Dorsolateral prefrontal cortex (tissue), 122 donors: ENCODE measurements at places on chromosomes 3 and 15. TPM values are rescaled to one million over a fixed set of nuclear protein-coding genes. Genes with fewer than 3 reads are reported as not detected.

BSN gene
- total RNA-seq = 145 TPM

CACNA1D gene
- total RNA-seq = 82.3 TPM

ALDH1A2 gene
- total RNA-seq = 3.9 TPM

SI gene
- total RNA-seq = not detected

EFHB gene
- total RNA-seq = 1.7 TPM

DNA sequence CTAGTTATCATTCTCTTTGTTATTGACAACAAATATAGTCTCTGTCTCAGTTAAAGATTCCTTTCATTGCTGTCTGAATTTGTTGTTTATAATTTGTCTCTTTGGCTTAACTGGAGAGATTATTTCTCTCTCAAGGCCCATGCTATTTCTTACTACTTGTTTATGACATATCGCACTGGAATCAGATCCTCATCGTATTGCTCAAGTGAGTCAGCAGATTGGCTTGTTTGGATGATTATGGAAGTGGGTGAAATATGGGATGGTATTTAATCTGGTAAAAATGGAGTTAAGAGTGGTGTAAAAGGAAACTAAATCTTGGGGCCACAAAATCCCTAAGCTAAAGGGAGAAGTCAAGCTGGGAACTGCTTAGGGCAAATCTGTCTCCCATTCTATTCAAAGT is 613.1 kb downstream of the SI start:
- DNase-seq = no peak

SNAP23 gene
- 28.2 TPM for total RNA-seq

ITGA11 gene
- total RNA-seq = 1.8 TPM

IQCB1 gene
- 22.4 TPM for total RNA-seq

DNA sequence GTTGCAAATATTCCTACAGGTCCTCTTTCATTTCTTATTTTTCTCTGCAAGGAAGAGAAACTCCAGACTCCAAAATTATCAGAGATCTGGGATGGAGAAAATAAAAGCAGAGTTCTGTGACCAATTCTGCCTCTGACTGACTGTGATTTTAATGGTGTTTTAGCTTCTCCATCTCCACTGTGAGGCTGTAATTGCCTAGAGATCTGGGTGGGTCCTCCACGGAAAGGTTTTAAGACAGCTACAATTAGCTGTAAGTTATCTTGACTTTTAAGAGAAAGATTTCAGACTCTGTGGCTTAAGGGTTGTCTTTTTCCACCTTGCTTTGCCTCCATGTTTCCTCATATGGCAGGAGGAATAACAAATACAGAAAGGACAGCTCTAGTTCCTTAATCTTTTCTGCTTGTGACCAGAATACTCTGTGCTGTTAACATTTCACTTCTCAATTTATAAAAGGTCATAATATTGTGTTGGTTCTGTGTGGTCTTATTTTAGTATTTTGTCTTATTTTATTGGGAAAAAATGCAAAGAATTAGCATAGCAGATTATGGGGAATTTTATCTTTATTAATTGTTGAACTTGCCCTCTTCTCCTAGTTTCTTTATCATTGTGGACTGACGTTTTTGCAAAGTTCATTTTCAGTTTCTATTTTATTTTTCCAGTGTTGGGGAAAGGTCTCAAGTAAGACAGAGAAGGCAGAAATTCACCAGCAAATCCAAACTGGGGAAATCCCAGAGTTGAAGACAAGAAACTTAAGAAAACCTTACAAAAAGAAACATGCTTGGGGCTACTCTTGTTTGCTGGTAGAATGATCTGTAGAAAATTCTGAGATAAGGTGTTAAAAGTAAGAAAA is 157.9 kb downstream of the RAP2B start:
- DNase-seq = no peak

CFAP91 gene
- 17.6 TPM for total RNA-seq

DNA sequence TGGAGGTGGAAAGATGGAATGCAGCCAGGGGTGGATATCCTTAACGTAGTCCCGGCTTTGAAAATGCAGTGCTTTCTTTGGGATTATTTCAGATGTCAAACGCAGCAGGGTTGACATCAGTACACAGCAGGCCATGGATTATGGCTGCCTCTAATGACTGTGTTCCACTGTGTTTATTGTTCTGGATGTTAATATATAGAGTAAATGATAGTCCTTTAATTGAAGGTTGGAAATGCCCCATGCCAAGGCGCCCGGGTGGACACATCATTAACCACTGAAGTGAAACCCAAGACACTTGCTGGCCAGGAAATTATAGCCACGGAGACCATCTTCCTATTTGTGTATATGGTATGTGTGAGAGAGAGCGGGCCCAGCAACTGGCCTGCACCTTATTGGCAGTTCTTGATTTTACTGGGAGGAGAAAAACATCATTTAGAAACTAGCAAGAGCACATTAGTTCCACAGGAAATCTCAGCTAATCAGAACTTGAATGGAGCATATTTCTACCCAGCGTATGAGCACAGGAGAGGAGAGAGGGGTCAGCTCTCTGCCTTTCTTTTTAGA is 254.9 kb upstream of the RASGRP1 start:
- no peak for DNase-seq

PARL gene
- total RNA-seq = 48.8 TPM

GRCh38 chr3:59101231-59101736 is 51.5 kb upstream of the CFAP20DC start:
- no peak for DNase-seq

DNA sequence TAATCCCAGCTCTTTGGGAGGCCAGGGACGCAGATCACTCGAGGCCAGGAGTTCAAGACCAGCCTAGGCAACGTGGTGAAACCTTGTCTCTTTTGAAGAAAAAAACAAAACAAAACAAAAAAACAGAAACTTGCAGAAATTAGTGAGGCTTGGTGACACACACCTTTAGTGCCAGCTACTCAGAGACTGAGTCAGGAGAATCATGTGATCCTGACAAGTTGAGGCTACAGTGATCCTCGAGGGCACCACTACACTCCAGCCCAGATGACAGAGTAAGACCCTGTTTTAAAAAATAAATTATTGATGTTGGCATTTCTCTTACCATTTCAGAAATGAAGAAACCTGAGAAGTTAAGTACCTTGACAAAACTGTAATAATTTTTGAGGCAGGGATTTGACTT is 44.6 kb upstream of the CCNB2 start:
- DNase-seq = no peak

DNA sequence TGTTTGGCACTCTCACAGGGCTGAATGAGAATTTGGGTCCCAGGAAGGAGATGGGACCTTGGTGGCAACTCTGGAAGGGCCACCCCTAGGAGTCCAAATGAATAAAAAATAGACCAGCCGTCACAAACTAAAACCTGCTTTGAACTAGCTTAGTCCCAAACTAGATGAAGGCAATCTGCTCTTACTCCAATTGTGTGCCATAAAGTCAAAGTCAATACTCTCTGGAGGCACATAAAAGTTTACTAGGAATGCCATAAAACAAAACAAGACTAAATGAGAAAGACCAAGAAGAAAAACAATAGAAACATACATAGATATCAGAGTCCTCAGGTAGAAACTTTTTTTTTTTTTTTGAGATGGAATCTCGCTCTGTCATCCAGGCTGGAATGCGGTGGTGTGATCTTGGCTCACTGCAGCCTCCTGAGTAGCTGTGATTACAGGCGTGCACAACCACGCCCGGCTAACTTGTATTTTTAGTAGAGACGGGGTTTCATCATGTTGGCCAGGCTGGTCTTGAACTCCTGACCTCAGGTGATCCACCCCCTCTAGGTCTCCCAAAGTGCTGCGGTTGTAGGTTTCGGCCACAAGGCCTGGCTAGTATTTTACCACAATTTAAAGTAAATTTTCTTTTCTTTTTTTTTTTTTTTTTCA is 8.1 kb downstream of the GOLGA6L2 start:
- DNase-seq = no peak

DNA sequence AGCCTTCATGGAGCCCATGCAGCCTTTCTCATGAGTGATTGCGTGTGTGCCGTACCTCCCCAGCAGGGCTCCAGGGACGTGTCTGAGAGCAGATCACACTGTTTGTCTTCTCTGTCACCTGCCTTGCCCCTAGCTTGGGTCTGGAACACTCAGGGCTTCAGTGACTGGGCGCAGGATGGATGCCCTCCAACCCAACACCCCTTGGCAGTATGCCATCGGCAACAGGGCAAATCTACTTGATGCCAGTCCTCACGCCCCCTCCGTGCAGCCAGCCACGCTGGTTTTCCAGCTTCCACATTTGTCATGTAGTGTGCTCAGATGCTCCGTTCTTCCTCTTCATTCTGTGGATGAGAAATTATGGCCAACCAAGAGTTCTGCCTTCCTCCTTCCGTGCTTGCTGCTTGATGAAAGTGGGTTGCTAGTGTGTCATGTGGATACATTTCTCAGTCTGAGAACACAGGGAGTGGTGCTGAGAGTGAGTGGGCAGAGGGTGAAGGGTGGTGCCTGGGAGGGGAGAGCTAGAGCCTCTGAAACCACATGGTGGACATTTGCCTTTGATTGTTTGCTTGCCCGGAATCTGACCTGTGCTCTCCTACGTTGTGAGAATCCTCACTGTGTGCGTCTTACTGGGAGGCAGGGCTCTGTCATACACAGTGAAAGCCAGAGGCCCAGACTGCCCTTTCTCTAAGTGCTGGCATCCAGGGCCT is 97.2 kb downstream of the FAM43A start:
- DNase-seq = no peak

- no peak for DNase-seq
Observed at GRCh38 chr3:94928921-94929320, 866.1 kb downstream of the NSUN3 start.
